ENCODE measurements at places on chromosomes 4 and X.

- no peak for DNase-seq
Observed at GRCh38 chrX:129678614-129679195, 23.9 kb upstream of the APLN start.

DNA sequence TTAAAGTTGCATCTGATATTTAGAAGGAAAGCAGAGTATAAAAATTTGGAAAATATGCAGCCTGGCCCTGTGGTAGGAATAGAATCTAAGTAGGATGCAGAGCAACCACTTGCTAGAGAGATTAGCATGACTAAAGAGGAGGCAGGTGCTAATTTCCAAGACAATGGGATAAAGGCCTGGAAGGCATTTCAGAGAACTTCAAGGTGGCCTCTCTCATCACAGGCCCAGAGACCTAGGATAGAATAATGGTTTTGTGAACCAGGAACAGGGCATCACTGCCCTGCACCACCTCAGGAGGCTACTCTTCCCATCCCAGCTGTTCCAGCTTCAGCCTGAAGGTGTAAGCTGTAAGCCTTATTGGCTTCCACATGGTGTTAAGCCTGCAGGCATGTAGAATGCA lies 621.7 kb upstream of the HS3ST1 start:
- DNase-seq = no peak

GRCh38 chrX:13852001-13852695 lies 35.3 kb upstream of the GPM6B start:
- DNase-seq = no peak

GRCh38 chr4:94442251-94442650 lies 9.5 kb upstream of the PDLIM5 start:
- no peak for DNase-seq

DNA sequence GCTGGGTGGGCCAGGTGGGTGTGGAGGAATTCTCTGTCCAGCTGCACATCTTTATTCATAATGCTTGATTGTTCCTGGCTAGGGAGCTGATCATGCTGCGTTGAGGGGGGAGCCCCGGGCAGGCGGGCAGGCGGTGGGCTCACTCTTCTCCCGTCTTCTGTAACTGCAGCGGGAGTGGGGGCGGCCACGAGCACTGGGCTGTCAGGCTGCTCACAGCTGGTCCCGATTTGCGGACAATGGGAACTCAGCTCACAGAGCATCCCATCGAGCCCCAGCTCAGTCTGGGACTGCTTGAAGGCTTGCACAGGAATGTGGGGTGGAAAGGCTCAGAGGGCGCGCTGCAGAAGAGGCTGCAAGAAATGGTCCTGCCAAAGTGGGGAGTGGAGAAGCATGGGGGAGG lies 63.8 kb downstream of the EFNB1 start:
- no peak for DNase-seq
